ENCODE measurements at places on chromosomes 7 and 10.
A peak's percentile ranks its signal among the peaks of the same experiment; 100 is the strongest.

GRCh38 chr7:102864958-102865357, 47.8 kb upstream of the LRRC17 start:
- DNase-seq, result no peak

GRCh38 chr10:125162120-125162931, 2.0 kb upstream of the CTBP2 start:
- DNase-seq, result no peak

DNA sequence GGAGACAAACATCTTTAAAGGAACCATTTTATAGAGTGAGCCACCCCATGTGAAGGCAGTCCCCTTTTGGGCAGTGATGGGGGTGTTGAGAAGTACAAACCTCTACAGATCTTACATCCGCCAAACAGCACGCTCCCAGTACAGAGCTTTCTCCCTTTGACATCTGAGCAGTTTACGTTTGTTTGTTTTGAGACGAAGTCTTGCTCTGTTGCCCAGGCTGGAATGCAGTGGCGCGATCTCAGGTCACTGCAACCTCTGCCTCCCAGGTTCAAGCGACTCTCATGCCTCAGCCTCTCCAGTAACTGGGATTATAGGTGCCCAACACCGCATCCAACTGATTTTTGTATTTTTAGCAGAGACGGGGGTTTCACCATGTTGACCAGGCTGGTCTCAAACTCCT, 128.9 kb downstream of the CCDC3 start:
- no peak for DNase-seq

DNA sequence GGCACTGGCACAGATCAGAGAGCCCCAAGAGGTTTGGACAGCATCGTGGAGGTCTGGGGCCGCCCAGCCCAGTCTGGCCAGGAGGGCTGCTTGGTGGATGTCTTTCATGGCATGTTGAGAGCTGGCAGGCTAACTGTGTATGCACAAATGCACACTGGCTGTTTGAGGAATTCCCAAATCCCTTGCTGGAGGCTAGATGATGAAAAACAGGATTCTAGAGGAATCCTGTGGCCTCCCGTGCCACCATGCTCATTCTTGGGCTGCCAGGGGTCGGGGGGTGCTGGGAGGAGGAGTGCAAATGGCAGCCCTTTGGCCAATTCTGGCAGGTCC, 26.5 kb downstream of the LEP start:
- DNase-seq, result no peak

DNA sequence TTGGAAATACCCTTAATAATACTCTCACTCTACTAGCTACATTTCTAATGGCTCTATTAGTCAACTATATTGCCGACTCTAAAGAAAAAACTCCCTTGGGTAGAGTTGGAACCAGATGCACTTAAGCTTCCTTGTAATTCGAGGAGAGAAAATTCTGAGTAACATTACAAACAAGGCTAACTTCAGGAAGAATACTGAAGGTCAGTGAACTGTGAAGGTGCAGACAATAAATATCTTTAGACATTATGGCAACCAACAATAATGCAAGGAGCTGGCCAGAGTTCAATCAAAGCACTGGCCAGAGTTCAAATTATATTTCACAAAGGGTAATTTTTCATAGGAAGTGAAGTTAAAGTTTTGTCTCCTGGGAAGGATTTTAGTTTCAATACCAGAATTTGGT, 40.7 kb upstream of the MRLN start:
- DNase-seq, result no peak

DNA sequence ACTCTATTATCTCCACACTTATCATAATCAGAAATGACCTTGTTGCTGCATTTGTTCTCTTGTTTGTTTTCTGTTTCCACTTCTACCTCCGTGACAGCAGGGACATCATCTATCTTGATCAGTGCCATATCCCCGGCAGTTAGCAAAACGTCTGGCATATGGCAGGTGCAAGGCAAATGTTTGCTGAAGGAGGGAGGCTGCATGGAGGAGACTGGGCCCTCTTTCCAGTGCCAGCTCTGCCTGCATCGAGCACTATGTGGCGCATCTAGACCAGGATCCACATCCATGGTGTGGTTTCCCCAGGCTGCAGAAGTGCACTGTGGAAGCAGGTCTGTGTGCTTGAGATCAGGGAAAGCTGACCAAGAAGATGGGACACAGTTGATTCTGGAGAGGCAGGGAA, 181.2 kb downstream of the KCNMA1 start:
- no peak for DNase-seq

GRCh38 chr7:88001744-88002530, 67.9 kb downstream of the ADAM22 start:
- DNase-seq, result no peak

DNA sequence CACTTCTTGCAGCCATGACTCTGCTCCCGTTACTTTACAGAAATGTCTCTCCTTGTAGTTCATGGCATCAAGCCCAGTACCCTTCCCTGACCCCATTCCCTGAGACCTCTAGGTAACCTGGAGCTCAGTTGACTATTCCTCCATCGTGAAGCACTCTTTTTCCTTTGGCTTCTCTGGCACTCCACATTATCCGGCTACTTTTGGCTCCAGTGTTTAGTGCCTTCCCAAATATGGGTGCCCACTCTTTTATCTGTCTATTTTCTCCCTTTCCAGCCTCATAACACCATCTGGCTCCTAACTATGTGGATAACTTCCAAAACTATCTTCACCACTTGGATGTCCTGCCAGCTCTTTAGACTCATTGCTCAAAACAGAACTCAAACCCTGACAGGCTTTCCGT, 744.7 kb upstream of the GALNT17 start:
- no peak for DNase-seq

DNA sequence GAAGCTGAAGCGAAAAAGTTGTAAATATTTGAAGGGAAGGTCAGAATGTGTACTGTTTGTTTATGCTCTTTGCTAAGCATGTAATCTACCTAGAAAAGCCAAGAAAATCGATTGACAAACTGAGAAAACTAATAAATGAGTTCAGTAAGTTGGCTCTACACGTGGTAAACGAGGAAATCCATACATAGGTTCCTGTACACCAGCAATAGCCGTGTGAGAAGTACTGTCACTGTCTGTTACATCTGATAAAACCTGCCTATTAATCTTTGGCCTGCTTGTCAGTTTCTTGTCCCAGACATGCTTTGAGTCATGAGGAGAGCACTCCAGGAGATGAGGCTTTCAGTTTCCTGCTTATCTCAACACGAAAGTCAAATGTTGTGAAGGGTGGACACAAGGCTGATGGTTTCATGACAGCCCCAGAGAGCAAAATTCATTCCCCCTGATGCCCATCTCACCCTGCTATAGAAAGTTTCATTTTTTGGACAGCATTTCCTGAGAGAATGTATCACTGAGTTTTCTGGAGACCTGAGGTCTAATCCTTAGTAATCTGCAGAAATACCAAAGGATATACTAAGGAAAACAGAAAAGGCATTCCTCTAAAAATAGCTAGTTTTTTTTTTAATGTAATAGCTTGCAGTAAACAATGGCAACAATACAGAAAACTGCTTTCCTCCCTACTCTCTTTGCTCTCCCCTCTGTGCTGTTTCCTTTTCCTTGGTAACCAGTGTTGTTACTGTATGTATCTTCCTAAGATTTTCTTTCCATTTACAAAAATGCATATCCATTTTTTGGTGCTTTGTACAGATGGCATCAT, 18.8 kb downstream of the BMPR1A start:
- DNase-seq, result no peak

- DNase-seq, result no peak
These were observed 66.4 kb downstream of the ELFN1 start for GRCh38 chr7:1736484-1736817.

DNA sequence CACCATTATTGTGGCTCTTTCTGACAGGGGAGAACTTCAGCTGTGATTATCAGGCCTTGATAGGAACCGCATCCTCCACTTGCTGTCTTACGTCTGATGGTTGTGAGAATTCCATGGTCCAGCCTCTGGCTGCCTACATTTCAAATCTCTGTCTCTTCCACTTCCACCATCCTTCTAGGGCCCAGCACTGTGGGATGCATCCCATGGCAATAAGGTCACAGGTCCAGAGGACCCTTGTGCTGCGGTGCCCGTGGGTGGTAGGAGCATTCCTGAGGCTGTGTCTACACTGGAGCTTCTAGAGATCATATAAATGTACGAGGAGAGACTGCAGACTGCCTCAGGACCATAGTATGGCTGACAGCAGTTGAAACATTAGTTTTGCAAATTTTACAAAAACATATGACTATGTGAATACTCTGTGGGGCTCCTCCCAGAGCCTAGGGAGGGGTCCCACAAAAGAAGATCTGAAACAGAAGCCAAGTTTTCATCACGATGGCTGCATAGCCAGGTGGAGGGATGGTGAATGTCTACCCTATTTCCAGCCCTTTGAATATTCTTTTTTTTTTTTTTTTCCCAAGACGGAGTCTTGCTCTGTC, 11.8 kb downstream of the CALML3 start:
- no peak for DNase-seq

- DNase-seq, result no peak
These were observed 29.0 kb upstream of the MGMT start for GRCh38 chr10:129438024-129438423.

DNA sequence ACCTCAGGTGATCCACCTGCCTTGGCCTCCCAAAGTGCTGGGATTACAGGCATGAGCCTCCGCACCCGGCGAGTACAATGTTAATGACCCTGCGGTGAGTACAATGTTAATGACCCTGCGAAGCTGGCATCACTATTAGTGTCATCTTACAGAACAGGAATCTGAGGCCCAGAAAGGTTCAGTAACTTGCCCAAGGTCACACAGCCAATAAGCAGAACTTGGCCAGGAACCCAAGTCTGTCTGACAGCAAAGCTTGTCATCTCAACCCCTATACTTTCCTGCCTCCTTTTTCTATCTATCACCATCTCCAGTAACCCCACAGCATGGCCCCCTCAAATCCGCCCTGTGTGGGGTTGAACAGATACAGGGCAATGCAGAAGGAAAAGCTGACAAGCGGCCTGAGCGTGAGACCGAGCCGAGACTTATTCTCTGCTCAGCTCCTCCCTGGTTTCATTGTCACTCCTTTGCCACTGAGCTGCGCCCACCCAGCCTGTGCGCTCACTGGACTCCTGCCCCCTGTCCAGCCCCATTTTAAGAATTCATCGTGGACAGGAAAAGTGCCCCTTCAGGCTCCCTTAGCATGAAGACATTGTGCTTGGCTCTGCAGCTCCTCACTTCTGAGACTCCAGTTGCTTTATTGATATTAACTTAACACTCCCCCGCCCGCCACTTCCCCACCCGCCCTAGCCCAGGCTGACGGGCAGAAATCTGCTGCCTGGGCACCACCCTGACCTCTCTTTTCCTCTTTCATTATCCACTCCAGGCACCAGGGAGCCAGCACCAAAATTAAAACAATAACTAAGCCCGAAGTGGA, 58.1 kb upstream of the LBX1 start:
- no peak for DNase-seq

GRCh38 chr7:140219672-140220524, 43.1 kb upstream of the KDM7A start:
- no peak for DNase-seq

DNA sequence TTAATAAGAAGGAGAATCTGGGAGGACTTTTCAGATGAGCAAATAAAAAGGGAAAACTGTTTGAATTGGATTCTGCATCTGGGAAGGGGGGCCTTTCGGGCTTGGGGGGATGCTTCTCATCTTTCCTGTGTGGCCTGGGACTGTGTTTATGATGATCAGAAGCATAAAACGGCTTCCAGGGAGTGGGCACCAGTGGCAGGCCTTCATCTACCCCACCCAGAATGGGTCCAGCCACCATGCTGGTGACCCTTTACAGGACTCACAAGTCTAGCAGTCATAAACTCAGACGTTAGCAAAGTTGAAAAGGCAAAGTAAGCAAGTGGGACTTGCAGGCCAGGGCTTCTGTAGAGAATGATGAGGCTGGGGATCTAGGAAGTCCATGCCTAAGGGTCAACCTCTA, 198.3 kb upstream of the ZMIZ1 start:
- DNase-seq, result no peak

GRCh38 chr7:17965603-17966002, 25.3 kb upstream of the SNX13 start:
- DNase-seq, result no peak

DNA sequence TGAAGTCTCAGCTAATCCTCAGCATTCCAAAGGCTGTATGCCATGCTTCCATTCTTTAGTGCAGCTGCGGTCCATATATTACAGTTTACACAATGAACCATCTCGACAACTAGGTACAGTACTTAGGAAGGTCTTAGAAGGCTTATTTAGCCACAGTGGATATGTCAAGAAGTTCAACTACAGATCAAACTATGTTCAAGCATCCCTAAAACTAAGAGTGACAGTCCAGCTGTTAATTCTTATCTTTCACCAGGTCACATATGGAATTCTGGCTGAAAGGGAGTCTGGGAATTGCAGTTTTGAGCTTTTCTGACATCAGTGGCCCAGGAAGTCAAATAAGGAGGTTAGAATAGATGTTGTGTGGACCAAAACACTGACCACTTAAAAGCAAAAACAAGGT, 106.8 kb downstream of the SDHAF3 start:
- DNase-seq, result no peak

- DNase-seq, result no peak
These were observed 7.2 kb downstream of the SFTPD start for GRCh38 chr10:79941585-79942210.

- DNase-seq, result no peak
These were observed 66.8 kb downstream of the TRIL start for GRCh38 chr7:28891192-28891875.

GRCh38 chr7:105304040-105304895, 84.5 kb downstream of the SRPK2 start:
- DNase-seq, result no peak

GRCh38 chr7:140036224-140036962, 26.4 kb downstream of the PARP12 start:
- DNase-seq, result peak; percentile 36

- DNase-seq, result no peak
These were observed 39.8 kb downstream of the BRI3 start for GRCh38 chr7:98321301-98321700.

DNA sequence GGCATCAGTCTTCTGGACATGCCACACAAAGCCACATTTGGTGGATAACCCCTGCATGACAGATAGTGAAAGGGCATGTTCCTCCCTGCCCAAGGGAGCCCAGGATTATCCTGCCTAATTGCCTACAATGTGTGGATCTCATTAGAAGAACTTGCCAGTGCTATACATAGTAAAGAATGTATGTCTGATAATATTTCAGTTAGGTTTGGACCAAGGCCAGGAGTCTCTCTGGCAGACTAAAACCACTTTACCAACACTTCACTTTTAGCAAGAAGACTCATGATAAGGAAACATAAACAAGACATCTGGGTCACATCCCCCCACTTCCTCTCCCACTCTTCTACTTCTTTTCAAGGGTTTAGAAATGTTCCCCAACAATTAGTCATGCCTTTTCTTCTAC, 196.7 kb downstream of the MTERF1 start:
- DNase-seq, result no peak

DNA sequence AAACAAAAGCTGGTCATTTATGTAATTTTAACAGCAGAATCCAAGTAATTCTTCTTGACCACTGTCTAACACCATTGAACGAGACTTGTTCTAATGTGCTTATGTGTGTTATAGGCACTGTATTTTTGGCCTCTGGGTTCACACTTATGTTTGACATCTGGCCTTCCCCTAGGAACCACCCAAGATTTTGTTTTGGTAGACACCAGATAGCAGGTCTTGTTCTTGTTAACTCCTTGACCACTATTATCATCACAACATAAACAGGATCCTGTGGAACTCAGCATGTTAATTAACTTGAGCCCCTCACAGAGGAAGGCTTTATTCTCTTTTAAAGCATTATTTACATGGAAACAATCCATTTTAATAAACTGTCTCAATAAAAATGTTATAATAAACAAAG, 167.7 kb downstream of the SEMA3D start:
- DNase-seq, result no peak

- no peak for DNase-seq
These were observed 63.4 kb upstream of the POT1 start for GRCh38 chr7:124992851-124993562.
